Omental fat pad (tissue), 4 donors: ENCODE measurements at places on chromosomes 4 and X.

- DNase-seq, result no peak
Observed at GRCh38 chr4:105107095-105107856, 39.4 kb upstream of the TET2 start.

- DNase-seq, result no peak
Observed at GRCh38 chr4:68348577-68348976, 1.3 kb downstream of the YTHDC1 start.

GRCh38 chr4:78477276-78477675 lies 74.3 kb upstream of the ANXA3 start:
- DNase-seq, result no peak

- no peak for DNase-seq
Observed at GRCh38 chr4:76074468-76074867, at the start of gene ART3. Gene ART3, plus strand, starts transcription at chr4:76074709. Its CDS starts 1,181 bp downstream, at chr4:76075890.

- DNase-seq, result no peak
Observed at GRCh38 chrX:68183612-68184214, 249.6 kb downstream of the OPHN1 start.

DNA sequence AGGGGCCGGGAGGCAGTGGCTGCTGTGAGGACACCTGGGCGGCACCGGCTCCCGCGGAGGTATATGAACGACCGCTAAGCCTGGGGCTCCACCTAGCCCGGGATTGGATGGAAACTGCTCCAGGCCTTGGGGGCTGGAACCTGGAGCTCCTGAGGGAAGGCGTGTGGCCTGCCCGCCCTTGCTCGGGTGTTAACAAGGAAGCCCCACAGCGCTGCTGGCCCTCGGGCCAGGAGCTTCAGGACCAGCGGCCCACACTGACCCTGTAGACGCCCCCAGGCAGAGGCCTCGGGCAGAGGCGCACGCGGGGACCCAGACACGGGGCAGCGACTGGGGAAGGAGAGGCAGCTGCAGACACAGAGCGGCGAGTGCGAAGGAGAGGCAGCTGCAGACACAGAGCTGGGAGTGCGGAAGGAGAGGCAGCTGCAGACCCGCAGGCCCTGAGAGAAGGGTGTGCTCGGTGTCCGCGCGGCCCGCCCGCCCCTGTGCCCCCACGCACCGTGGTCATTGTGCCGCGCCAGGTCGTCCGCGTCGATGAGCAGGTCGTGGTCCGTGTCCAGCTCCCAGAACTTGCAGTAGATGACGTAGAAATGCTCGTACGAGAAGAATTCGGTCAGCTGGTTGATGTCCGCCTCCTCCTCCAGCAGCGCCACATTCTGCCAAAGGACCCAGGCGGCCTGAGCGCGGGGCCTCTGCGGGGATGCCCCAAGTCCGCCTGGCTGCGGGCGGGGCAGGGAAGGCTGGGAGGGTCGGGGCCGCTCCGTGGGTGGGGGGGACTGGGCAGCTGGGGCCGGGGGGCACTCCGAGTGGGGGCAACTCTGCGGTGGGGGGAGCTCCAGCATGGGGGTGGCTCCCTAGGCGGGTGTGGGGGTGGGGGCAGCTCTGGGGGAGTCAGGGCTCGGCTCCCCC lies 26.7 kb upstream of the GTPBP6 start:
- DNase-seq, result no peak

- DNase-seq, result no peak
Observed at GRCh38 chrX:15719324-15719968, 18.6 kb upstream of the CA5B start.

GRCh38 chrX:123731987-123732669 lies 724 bp downstream of the THOC2 start:
- DNase-seq, result no peak

- no peak for DNase-seq
Observed at GRCh38 chr4:52573551-52573950, 85.5 kb downstream of the USP46 start.

- DNase-seq, result no peak
Observed at GRCh38 chrX:32010212-32010611, 938.4 kb upstream of the FTHL17 start.

DNA sequence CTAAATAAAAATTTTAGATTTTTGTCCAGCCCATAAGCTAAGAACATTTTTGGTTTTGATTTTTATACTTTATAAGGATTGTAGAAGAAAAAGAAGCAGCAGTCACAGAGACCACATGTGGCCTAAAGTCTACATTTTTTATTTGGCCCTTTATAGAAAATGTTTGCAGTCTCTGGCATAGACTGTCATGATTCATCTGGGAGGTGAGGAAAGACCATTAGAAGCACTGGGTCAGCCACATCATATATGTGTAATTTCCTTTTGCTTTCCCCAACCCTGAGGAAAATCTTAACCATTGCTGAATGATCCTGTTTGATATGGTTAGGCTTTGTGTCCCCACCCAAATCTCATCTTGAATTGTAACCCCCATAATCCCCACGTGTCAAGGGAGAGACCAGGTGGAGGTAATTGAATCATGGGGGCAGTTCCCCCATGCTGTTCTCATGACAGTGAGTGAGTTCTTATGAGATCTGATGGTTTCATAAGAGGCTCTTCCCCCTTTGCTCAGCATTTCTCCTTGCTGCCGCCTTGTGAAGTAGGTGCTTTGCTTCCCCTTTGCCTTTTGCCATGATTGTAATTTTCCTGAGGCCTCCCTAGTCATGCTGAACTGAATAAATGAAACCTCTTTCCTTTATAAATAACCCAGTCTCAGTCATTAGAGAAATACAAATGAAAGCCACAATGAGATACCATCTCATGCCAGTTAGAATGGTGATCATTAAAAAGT lies 12.1 kb upstream of the COPS4 start:
- DNase-seq, result no peak

DNA sequence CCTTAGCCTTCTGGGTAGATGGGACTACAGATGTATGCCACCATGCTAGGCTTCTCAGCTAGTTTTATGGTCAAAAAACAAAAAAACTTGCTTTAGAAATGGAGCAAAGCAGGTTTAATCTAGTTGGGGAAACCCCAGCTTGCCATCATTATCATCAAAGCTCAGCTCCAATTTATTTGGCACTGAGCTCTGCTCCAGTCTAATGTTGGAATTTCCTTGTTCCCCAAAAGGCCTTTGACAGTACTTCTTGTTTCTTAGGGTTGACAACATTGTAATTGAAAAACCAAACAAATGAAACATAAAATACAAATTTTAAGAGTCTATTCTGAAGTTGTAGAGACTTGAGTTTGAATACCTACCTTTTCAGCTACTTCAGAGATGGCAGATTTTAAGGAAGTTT lies 48.0 kb downstream of the MRPL1 start:
- DNase-seq, result no peak

- no peak for DNase-seq
Observed at GRCh38 chr4:99117876-99118693, 26.0 kb downstream of the ADH4 start.

- DNase-seq, result no peak
Observed at GRCh38 chr4:30295652-30296051, 424.5 kb upstream of the PCDH7 start.

DNA sequence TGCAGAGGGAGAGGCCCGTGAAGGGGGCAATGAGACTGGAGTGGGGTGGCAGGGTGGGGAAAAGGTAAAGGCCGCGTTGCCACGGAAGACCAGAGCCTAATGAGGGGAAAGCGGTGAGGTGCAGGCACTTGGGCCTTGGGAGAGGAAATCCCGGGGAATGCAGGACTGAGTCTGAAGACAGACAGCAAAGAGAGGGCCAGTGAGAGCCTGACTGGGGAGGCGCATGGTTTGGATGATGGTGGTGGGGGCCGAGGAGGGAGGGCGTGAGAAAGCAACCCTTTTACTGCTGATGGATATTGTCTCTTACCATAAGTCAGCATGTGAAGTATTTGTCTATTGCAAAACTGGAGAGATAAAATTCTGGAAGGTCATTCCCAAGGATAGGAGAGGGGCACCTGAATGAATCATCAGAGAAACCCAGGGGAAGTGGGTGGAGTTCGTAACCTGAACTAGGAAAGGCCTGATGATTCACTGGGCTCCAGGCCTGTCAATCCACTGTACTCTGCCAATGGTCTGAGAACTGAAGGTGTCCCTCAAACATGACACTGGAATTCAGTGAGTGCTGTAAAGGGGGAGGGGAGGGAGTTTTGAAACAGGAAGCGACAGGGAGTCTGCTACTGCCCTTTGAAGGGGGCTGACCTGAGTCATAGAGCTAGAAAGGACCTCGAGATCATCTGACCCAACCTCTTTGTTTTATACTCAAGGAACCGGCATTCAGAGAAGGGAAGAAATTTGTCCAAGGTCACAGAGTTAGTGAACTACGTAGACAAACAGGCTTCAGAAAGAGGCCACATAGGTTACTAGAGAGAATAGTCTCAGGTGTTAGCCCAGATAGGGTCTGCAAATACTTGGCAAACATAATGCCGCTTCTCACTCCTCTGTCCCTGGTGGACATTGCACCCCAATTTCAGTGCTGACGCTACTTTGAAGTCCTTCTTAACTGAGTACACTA lies 52.2 kb downstream of the NALF2 start:
- no peak for DNase-seq

DNA sequence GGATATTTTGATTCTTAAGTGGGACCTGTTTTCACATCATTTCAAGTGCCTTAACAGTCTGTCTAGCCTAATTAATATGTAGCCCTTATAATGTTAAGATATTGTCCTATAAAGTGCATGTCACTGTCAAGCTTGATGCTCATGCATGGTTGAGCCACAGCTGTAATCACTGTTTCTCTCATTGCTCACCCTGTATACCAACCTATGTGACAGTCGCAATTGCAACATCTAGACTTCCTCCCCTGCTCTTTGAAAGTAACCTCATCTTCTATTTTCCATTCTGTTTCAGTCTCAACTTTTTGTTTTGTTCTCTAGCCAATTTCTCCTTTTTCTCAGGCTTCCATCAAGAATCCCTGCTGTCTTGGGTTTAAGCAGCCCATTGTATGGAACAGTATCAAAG lies 24.4 kb upstream of the MSL3 start:
- DNase-seq, result no peak

- no peak for DNase-seq
Observed at GRCh38 chr4:89797117-89797516, 39.8 kb downstream of the SNCA start.

GRCh38 chr4:180688480-180688879 lies 1554.7 kb upstream of the TENM3 start:
- no peak for DNase-seq

DNA sequence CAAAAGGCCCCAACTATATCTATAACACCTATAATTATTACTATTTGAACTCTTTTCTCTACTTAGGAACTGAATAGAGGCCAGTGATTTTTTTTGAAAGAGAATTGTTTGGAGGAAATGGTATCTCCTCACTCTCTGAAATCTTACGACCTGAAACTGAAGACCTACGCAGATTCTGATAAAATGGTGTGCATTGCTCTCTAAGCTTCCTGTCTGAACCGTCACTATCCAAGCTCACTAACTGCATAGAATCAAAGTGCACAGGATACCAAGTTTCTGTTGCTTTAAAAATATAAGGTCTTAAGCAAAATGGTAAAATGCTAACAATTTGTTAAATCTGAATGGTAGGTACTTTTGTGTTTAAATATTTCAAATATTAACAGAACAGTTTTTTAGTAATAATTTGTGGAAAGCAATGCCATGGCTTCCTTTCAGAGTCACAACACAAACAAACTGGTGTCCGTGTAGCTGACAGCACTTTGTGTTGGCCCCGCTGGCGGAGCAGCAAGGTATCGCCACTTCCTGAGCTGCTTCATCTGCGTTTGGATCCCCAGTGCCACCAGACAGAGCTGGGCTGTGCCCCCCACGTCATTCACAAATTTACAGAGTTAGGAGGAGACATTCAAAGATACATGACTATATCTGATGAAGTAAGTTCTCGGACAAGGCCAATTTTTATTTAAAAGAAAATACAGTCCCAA lies 313.9 kb downstream of the FBXW7 start:
- DNase-seq, result no peak

DNA sequence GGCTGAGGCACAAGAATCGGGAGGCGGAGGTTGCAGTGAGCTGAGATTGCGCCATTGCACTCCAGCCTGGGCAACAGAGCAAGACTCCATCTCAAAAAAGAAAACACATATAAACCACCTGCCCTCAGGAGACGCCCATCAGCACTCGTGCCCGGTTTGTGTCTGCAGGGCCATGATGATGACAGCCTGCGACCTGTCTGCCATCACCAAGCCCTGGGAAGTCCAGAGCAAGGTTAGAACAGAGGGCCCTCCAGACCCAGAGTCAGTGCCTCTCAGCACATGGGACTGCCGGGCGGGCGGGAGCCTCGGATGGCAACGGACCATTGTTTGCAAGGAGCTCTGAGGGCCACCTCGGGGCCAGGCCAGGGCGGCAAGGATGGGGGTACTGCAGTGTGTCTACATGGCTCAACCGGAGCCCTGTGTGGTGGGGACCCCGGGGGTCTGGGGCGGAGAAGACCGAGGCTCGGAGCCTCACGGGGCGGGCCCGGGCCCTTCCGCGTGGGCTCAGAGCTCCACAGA lies 9.3 kb downstream of the ATP5ME start:
- DNase-seq, result no peak

DNA sequence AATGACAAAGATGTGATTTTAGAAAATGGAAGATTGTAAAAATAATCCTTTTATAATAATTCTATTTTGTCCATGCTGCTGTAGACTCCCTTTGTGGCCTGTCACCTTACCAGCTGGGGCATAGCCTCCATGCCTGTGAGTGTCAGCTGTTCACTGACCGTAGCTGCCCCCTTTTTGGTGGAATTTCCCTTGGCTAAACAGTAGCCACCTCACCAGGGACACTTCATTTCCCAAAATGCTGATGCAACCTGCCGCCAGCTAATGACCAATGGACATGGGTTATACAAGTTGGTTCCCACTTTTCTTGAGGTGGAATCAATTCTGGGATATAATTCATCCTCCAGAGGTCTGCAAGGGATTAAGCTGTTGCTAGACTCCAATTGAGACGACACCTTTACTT lies 368.4 kb downstream of the PRDM5 start:
- DNase-seq, result no peak
